ENCODE measurements at places on chromosomes 6 and 20. TPM values are rescaled to one million over a fixed set of nuclear protein-coding genes. Genes with fewer than 3 reads are reported as not detected.

GRM1 gene
- total RNA-seq: under 0.01 TPM

DNA sequence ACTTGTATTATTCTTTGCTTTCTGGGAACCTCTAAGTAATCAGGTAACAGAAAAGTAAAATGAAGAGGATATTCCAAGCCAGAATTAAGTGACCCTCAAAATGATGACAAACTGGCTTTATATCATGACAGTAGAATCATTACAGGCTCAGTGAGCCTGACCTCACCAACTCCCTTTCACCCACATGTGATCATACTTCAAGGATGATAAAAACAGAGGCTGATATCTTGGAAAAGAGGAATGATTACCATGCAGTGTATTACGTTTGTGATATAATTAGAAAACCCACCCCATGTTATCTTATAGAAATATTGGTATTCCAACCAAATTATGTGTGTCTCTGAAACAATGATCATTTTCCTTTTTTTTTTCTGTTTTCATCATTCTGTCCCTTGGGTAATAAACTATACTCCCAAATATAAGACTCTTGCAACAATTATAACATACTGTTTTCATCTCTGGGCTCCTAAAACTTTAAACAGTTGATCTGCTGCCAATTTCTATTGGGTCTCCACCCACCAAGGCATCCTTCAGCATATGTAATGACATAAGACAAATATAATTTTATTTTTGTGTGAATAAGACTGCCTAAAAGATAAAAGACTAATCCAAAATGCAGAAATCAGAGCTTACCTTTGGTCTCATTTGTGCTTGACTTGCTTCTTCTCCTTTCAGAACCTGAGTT is 115.7 kb downstream of the DST start:
- DNase-seq: no peak

- no peak for DNase-seq
These were observed 127.7 kb upstream of the SUPT3H start for GRCh38 chr6:45505470-45505869.

- DNase-seq: no peak
These were observed 247.5 kb upstream of the GMDS start for GRCh38 chr6:2492686-2493523.

SPACA1 gene
- total RNA-seq: not detected

NEURL2 gene
- total RNA-seq: 21.5 TPM

GRCh38 chr20:57805747-57806146 is 95.9 kb upstream of the PMEPA1 start:
- no peak for DNase-seq

PARD6B gene
- 1.1 TPM for total RNA-seq

PPP1R16B gene
- 10.8 TPM for total RNA-seq

HUS1B gene
- total RNA-seq: 2.2 TPM

GRCh38 chr20:56964901-56965300 is 301.5 kb downstream of the BMP7 start:
- no peak for DNase-seq

DNA sequence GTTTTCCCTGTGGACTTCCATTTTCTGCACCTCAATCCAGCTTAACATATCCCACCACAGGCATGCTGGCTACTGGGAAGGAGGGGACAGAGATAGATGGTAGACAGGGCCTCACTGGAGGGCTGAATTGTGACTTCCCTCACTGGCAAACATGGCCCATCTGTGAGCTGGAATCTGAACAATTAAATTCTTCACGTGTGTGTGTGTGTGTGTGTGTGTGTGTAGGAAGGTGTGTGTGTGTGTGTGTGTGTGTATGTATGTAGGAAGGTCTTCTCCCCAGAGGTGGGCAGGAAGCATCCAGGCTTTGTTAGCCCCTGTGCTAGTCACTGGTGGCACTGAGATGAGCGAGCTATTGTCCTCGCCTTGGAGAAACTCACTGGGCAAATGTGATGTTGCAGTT is 5.4 kb upstream of the TOX2 start:
- DNase-seq: no peak

CLIC1 gene
- 794 TPM for total RNA-seq

DNA sequence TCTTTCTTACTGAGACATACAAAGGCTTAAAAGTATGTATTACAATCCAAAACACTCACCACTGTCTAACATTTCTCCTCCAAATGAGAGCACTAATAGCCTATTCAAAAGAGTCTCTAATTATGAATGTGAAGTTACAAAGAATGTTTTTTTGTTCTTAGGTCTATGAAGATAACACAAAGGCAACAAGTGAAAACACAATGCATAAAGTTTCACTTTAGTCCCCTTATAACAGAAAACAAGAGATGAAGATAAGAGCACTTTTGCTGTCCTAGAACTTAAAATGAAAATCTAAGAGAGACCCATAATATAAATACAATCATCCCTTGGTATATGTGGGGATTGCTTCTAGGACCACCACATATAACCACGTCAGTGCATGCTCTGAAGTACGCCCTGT is 25.6 kb downstream of the ITCH start:
- DNase-seq: no peak

- DNase-seq: no peak
These were observed 30.9 kb downstream of the SULF2 start for GRCh38 chr20:47754388-47754715.

PSORS1C1 gene
- total RNA-seq: 0.27 TPM

DNA sequence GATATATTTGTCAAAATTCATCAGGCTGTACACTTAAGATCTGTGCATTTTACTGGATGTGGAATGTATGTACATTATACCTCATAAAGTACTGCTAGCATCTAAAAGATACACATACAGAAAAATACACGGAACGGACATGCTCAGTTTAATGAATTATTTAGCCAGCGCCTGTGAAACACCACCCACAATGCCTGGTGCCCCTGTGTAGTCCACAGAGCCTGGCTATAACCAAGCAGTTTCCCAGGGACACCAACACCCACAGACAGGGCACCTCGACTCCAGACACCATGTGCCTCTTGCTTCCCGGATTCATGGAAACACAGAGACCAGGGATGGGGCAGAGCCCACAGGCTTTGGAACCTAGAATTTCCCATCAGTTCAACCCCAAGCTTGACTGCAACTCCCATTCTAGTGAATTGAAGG is 17.4 kb upstream of the ARMC12 start:
- no peak for DNase-seq

GRCh38 chr20:38141204-38141888 is 23.7 kb downstream of the TGM2 start:
- DNase-seq: no peak

ACOT8 gene
- total RNA-seq: 58.7 TPM

GRCh38 chr20:54028276-54029011 is 42.0 kb downstream of the BCAS1 start:
- no peak for DNase-seq

DNA sequence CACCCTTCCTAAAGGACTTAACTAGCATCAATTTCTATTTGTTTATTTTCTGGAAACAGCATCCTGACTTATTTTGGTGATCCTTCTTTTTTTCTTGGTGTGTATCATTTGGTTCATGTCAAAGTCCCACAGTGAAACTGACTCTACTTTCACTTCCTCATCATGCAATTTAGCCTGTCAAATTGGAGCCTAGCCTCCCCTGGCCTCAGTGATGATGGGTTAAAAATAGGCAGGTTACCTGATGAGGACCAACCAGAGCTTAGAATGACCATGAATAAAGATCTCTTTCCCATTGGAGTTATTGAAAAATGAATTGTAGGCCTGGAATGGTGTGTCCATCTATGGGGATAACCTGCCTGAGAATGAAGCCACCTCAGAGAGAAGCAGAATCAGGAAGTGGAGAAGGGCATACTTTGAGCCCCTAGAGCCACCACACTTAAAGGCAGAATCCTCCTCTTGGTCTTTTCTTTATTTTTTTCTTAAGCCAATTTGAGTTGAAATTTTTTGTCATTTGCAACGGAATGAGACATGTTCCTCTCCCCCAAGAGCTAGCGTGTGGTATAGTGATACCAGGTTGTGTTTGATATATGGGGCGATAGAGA is 105.6 kb downstream of the BTBD3 start:
- DNase-seq: no peak

- DNase-seq: no peak
These were observed 26.6 kb upstream of the NPBWR2 start for GRCh38 chr20:64133951-64134407.

DNA sequence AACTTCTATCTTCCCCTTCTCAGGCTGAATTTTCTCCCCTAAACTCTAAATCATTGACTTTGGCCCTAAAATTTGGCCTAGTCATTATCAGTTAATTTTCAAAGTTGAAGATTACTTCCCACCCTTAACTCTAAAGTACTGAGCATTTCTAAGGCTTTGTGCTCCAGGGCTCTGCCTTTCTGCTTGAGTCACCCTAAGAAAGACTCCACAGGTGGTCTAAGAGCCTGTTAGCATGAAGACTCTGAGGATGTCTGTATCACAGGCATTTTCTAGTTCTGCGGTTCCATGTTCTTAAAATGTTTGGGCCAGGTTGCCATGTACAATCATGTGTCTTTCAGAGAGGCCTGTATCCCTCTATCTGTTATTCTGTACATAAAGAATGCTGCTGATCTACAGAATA is 808.1 kb upstream of the MANEA start:
- no peak for DNase-seq

B3GAT2 gene
- not detected for total RNA-seq

DNA sequence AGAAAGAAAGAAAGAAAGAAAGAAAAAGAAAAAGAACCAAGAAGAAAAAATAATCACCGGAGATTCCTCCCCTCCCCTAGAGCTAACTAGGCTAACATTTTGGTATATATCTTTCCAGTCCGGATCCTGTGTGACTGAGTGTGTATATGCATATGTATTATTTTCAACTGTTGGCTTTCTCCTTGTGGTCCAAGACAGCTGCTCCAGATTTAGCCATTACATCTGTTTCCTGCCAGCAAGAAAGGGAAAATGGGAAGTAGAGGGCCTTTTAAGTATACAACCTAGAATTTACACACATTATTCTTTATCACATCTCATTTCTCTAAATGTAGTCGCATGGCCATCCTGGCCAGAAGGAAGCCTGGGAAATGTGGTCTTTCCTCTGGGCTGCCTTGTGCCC is 15.2 kb downstream of the SLC52A3 start:
- DNase-seq: no peak

TRIM10 gene
- under 0.01 TPM for total RNA-seq

DNA sequence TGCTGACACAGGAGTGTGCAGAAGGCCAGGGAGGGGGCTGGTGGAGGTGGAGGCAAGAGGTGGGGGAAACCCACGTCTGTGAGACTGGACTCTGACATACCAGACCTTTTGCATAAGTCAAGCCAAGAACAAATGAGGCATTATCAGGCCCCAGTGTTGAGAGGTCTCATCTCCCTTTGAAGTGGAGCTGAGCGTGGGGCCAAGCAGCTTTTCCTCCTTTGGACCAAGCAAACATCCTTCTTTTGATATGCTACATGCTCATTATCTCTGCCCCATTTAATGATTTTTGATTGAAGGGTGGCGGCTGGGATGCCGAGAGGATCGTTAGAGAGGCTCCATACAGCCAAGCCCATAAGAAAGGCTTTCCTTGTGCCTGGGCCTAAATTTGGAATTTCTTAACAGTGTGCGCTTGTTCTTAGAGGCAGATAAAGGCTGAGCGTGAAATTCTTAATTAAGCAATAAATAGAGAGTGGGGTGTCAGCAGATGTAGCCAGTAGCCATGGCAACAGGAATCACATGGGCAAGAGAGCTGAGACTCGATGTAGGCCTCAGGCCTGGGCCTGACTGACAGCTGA is 244.5 kb downstream of the PKHD1 start:
- DNase-seq: no peak

BPHL gene
- total RNA-seq: 10.5 TPM

HLA-DQB2 gene
- 3.2 TPM for total RNA-seq

GRCh38 chr6:44725070-44725469 is 337.6 kb downstream of the CDC5L start:
- DNase-seq: no peak

GRCh38 chr6:145669627-145670034 is 65.7 kb downstream of the EPM2A start:
- DNase-seq: no peak

RAMACL gene
- 0.27 TPM for total RNA-seq

All from hematopoietic multipotent progenitor cell (in vitro differentiated cells).